Stimulated activated CD8-positive, alpha-beta memory T cell treated with anti-CD3 and anti-CD28 coated beads, Interleukin-2, amount 100 ng/mL, for 1 hour (primary cell): ENCODE measurements at places on chromosomes 6 and 20.

GRCh38 chr20:12928755-12929401 lies 79.9 kb upstream of the SPTLC3 start:
- DNase-seq: no peak

DNA sequence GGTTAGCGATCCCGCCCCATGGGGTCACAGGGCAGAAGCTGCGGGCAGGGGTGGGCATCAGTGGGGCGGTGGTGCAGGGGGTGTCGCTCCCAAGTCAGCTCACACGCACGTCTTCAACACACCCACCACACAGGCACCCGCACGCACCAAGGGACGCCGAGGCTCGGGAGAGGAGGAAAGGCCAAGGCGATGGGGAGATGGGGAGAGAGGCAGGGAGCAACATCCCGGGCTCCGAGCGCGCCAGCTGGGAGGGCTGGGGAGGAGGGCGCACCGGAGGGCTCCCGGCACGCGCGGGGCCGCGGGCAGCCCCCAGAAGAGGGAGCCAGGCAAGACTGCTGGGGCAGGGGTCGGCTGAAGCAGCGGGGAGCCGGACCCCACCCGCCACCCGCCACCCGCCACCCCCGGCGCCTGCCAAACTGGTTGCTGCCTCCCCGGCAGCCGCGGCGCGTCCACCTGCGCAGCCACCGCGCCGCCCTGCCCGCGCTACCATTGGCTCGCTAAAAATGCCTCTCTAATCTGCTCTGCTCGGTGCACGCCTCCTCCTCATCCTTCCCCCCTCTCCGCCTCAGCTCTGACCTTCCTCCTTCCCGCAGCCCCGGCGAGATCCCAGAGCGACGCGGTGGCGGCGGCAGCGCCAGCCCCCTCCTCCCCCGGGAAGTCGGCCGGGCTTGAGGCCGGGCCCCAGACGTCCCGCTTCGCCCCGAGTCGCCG lies at the start of gene PACSIN1:
Gene PACSIN1 (plus strand): TSS at position 546 of the 711 bp plus-strand sequence. CDS start 60,230 bp downstream, outside the sequence.
- no peak for DNase-seq

DNA sequence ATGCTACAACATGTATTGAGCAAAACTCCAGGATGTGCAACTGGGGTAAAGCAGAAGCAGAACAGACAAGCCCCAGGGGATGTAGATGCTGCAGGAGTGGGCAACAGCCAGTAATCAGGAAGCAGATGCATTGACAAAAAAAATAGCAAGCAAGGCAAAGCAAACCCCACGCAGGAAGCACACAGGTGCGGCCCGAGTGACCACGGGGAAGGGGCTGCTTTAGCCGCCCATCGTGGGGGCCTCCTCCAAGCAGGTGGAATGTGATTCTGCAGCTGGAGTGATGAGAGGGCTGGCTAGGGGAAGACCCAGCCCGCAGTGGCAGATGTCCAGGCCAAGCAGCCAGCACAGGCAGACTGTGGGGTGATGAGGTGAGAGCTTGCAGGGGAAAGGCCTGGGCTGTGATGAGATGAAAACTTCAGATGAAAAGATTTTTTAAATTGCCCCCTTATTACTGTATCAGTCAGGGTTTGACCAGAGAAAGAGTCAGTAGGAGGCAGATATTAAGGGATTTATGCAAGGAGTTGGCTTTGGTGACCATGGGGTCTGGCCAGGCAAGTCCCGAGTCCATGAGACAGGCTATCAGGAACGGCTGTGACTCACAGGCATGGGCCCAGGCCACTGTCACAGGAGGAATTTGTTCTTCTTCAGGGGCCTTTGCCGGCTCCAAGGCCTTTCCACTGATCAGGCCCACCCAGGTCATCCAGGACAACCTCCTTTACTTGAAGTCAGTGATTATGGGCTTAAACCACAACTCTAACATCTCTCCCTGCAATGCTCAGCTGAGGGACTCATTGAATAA lies 207.6 kb downstream of the ANKRD60 start:
- DNase-seq: no peak

DNA sequence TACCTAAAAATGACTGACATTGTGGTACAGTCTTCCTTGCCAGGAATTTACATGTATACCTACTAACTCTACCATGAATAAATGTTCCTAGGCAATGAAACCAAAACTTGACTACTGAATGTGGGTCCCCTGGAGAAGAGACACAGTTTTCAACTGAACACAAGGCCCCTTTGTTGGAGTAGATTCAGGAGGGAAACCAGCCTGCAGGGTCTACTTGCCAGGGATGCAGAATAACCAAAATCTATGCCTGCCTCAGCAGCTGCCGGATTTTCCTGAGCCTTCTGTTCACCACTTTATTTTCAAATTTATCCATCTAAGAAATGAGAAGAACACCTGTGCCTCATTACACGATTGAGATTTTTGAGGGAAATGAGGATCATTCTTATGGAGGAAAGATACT lies 211.9 kb downstream of the GRM1 start:
- no peak for DNase-seq

- no peak for DNase-seq
Measured at GRCh38 chr6:111210194-111210728, 123.0 kb downstream of the SLC16A10 start.

DNA sequence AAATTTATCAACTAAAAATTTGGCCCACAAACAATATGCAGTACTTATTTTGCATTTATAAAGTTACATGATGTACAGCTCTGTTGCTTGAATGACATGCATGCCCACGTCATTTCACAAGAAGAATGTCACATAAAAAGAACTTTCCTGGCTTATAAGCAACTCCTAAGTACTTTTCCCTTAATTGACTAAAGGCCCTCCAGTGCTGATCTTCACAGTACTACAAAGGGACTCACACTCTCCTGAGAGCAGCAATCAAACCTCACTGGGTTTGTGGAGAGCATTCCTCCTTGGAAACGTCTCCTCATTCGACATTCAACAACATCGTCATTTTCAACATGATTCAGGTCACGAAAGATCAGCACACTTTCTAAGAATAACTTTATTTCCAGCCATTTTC lies 111.1 kb downstream of the IPCEF1 start:
- no peak for DNase-seq

DNA sequence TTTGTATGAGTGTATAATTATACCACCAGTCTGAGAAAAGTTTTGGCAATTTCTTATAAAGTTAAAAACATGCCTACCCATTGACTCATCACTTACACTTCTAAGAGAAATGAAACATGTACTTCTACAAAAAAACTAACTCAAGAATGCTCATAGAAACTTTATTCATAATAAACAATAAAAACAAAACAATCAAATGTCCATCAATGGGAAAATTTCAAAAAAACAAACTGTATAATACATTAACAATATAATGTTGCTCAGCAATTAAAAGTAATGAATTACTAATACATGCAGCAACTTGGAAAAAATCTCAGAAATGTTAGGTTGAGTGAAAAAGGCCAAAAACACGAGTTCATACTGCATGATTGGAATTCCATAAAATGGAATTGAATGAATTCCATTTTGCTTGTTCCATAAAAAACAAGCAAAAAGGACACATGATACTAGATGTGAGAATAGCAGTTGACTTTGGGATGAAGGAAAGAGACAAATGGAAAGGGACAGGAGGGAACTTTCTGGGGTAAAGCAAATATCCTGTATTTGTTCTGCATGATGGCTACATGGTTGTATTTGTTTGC lies 726.6 kb downstream of the RFPL4B start:
- no peak for DNase-seq

- no peak for DNase-seq
Measured at GRCh38 chr20:34627458-34627857, 49.4 kb downstream of the PIGU start.

DNA sequence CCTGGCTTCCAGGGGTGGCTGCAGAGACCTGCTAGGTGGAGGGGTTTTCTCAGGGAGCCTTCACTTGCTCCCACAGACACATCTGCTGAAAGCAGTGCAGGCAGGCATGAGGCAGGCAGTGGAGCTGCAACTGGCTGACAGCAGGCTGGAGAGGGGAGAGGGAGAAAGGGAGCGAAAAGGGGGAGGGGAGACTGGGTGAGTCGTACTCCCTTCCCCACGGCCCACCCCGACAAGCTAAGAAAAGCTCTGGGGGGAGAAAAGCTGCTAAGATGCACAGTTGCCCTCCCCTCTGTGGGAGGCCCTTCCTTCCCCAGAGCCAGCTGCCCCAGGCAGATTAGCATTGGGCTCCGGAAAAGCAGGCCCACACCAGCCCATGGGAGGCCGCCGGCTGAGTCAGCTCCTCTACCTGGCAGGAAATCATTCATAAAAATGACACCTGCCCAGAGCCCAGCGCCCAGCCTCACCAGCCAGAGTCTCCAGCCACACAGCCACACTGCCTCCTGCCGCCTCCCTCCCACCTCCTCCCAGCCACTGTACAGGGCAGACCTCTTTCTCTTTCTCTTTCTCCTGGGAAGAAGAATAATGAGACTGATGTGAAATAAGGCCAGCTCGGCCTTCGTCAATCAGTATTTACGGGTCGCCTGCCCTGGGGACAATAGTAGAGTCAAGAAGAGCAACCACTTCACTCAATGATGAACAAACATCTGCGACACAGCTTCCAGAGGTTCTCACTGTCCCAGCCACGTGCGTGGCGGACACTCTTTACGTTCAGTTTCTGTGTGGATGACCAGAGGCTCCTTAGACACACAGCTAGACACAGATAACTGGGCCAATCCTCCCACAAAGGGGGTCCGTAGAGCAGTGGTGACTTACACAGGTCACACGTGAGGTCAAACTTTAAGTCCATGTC lies 7.7 kb upstream of the C20orf203 start:
- DNase-seq: no peak

- no peak for DNase-seq
Measured at GRCh38 chr6:38518511-38519304, 121.0 kb downstream of the BTBD9 start.
